Small intestine (tissue), 16 donors: ENCODE measurements at places on chromosomes 7 and 10. TPM values are rescaled to one million over a fixed set of nuclear protein-coding genes. Genes with fewer than 3 reads are reported as not detected.
A peak's percentile ranks its signal among the peaks of the same experiment; 100 is the strongest.

- peaks cover 5% of the 10 kb centered on the region for H3K36me3 ChIP-seq
- no peaks in the 10 kb centered on the region for H3K27me3 ChIP-seq
- DNase-seq = no peak
- no peaks in the 10 kb centered on the region for H3K4me1 ChIP-seq
- no peak overlapping the region for H3K4me3 ChIP-seq
Measured at GRCh38 chr10:47374611-47375536, 9.2 kb downstream of the ZNF488 start.

DNA sequence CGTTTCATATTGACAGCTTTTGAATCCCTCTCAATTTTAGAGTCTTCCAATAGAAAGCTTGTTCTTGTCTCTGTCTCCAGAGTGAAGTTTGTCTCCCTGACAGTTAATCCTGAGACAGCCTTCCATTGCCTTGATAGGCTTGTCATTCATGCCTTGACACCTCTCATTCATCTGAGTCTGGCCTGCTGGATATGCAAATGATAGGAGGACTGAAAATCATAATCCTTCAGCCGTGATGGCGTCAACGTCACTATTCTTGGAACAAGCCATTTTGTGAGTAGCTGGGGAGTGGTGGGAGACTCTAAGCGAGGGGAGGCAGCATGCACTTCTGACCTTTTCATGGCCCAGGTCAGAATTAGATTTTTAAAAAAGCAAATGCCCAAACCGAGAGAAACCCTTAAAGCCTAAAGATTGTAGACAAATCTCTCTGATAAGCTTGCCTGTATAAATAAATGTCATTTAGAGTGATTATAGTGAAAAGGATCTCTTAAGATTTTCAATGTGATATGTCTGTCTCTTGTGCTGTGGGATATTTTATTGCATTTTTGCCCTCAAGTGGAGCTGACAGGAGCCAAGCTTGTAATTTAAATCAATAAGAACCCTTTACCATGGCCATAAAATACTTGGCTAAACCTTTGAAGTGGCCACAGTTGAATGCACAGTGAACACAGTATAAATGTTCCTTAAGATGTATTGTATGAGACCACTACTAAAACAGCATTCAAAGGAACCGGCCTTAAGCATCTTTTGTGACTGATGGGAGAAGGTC is 148.8 kb downstream of the SNX10 start:
- no peaks in the 10 kb centered on the region for H3K36me3 ChIP-seq
- H3K27ac ChIP-seq = no peak overlapping the region
- no peak for DNase-seq
- peaks cover 1% of the 10 kb centered on the region for H3K27me3 ChIP-seq
- no peaks in the 10 kb centered on the region for H3K4me1 ChIP-seq

- no peaks in the 10 kb centered on the region for H3K36me3 ChIP-seq
- H3K4me1 ChIP-seq = no peaks in the 10 kb centered on the region
- H3K27ac ChIP-seq = no peak overlapping the region
- no peak overlapping the region for H3K4me3 ChIP-seq
- DNase-seq = no peak
- no peaks in the 10 kb centered on the region for H3K27me3 ChIP-seq
Measured at GRCh38 chr7:12814107-12814506, 126.7 kb downstream of the ARL4A start.

DNA sequence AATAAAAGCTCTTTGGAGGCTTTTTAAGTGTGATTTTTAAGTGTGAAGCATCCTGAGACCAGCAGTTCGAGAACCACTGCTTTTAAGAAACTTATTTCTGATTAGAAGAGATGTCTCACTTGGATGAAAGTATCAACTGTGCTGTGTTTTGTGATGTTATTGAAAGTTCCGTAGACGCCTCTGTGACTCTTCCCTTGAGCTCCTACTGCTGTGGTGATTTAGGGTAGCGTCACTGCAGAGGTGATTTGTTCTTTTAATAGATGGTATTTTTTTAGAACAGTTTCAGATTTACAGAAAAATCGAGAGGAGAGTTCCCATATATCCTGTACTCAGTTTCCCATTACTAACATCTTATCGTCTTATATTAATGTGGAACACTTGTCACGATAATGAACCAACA is 29.5 kb downstream of the FBH1 start:
- H3K27ac ChIP-seq = no peak overlapping the region
- peaks cover 31% of the 10 kb centered on the region for H3K36me3 ChIP-seq
- no peak for DNase-seq
- no peak overlapping the region for H3K4me3 ChIP-seq

GRCh38 chr7:39384386-39384785 is 181.8 kb upstream of the YAE1 start:
- no peaks in the 10 kb centered on the region for H3K27me3 ChIP-seq
- H3K4me1 ChIP-seq = no peaks in the 10 kb centered on the region
- DNase-seq = no peak
- H3K4me3 ChIP-seq = no peak overlapping the region
- no peaks in the 10 kb centered on the region for H3K36me3 ChIP-seq

- H3K4me1 ChIP-seq = no peaks in the 10 kb centered on the region
- no peak for DNase-seq
- H3K27me3 ChIP-seq = no peaks in the 10 kb centered on the region
- H3K4me3 ChIP-seq = no peak overlapping the region
- H3K27ac ChIP-seq = no peak overlapping the region
Measured at GRCh38 chr10:124350806-124351205, 67.9 kb downstream of the OAT start.

DNA sequence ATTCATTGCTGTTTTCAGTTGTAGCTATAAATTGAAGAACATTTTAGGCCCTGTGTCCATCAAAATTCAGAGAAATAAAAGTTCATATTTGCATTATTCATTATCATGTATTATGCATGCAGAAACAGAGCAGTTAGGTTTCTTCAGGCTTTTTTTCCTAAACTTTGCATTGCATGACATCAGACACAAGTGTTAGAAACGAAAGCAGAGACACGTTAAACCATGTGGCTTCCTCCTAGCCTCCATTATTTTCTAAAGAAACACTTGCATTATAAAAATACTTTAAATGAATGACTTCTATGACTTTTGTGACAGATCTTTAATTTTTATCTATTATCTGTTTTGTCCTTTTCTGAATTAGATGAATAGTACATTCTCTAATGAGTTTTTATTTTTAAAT is 8.8 kb upstream of the EBLN1 start:
- no peak overlapping the region for H3K27ac ChIP-seq
- H3K27me3 ChIP-seq = no peaks in the 10 kb centered on the region
- H3K36me3 ChIP-seq = no peaks in the 10 kb centered on the region
- H3K4me3 ChIP-seq = no peak overlapping the region
- no peaks in the 10 kb centered on the region for H3K4me1 ChIP-seq
- DNase-seq = no peak

DNA sequence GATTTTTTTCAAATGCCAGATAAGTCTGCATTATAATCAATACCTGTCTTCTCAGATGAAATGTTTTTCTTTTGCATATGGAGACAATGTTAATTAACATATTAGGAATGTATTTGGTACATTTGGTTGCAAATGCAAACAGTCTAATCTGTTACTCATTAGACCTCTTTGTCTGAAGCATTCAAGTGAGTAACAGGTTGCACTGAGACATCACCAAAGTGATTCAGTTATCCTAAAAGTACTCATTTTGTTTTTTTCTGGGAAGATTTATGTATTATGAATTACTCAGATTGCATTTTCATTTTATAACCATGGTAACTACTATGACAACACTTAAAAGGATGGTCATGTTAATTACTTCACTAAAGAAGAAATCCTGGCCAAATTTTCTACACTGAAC is 513.6 kb downstream of the HTR7 start:
- no peak overlapping the region for H3K27ac ChIP-seq
- H3K4me1 ChIP-seq = no peaks in the 10 kb centered on the region
- no peak for DNase-seq

DNA sequence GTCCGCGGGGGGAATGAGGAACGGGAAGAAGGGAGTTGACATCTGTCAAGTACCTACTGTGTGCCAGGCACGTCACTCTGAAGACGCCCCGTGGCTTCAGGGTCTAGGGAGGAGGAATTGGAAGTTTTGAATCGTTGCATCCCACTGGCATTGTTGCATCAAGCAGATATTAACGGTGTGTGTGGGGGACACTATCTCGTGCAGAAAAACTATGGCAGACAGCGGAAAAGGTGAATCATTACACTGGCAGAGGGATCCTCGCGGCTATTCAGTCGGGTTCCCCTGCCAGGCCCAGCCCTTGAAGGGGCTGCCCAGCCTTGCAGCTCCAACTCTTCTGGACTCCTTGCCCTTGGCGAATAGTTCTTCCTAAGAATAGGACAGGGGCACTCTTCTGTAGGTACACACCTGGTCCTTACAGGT is 1.0 kb upstream of the KIAA1549 start:
- DNase-seq = no peak
- H3K4me3 ChIP-seq = no peak overlapping the region
- H3K27me3 ChIP-seq = peaks cover 6% of the 10 kb centered on the region
- H3K4me1 ChIP-seq = no peaks in the 10 kb centered on the region
- no peaks in the 10 kb centered on the region for H3K36me3 ChIP-seq

GRCh38 chr10:21162948-21163347 is 265.8 kb upstream of the NEBL start:
- H3K4me3 ChIP-seq = no peak overlapping the region
- H3K27me3 ChIP-seq = no peaks in the 10 kb centered on the region
- H3K36me3 ChIP-seq = no peaks in the 10 kb centered on the region
- no peak overlapping the region for H3K27ac ChIP-seq

DNA sequence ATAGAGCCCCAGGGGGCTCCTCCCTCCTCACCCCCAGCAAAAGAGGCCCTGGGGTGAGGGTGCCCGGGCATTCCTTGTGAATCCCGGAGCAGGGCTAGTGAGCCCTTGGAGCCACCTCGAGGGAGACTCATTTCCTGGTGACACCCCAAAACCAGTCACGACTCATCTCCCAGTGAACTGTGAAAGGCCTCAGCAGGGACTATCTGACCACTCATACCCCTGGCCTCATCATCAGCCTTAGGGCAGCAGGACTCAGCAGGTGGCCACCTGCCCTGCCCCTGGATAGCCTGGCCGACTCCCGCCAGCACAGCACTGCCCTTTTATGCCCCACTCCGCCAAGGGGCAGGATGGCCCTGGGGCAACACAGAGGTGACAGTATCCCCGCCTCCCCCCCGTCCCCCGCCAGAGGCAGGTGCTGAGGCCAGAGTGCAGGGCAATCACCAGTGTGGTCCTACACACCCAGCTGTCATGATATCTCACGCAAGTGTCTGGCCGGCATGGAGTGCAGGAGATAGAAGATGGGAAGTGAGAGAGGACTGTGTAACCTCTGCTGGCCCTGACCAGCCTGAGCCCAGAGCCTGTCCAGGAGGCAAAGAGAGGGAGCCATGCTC is 3.2 kb downstream of the SNCG start:
- H3K4me3 ChIP-seq = no peak overlapping the region
- no peaks in the 10 kb centered on the region for H3K27me3 ChIP-seq
- DNase-seq = no peak
- no peak overlapping the region for H3K27ac ChIP-seq

DNA sequence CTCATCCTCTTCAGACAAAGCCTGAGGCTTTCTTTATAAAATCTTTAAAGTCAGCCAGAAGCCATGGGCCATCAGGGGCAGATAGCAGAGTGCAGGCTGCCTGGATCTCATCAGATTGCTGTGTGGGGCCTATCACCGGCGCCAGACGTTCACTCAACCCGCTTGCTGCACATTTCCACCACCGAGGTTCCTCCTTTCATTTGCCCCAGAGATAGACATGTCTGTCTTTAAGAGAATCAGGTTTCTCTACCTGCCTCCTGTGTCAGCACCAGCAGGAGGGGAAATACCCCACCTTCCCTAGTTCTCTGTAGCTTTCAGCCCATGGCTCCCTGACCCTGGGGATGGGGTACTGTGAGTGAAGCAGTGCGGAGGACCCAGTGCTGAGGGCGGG is 22.0 kb downstream of the SLC18A2 start:
- H3K4me3 ChIP-seq = no peak overlapping the region
- H3K27ac ChIP-seq = no peak overlapping the region
- no peak for DNase-seq
- no peaks in the 10 kb centered on the region for H3K36me3 ChIP-seq
- H3K4me1 ChIP-seq = no peaks in the 10 kb centered on the region

GRCh38 chr10:74824184-74824899 is 2.1 kb upstream of the KAT6B start:
- H3K36me3 ChIP-seq = no peaks in the 10 kb centered on the region
- H3K4me3 ChIP-seq = peak overlapping the region; percentile 83
- H3K27ac ChIP-seq = peak overlapping the region; percentile 84
- peak; percentile 20 for DNase-seq

DNA sequence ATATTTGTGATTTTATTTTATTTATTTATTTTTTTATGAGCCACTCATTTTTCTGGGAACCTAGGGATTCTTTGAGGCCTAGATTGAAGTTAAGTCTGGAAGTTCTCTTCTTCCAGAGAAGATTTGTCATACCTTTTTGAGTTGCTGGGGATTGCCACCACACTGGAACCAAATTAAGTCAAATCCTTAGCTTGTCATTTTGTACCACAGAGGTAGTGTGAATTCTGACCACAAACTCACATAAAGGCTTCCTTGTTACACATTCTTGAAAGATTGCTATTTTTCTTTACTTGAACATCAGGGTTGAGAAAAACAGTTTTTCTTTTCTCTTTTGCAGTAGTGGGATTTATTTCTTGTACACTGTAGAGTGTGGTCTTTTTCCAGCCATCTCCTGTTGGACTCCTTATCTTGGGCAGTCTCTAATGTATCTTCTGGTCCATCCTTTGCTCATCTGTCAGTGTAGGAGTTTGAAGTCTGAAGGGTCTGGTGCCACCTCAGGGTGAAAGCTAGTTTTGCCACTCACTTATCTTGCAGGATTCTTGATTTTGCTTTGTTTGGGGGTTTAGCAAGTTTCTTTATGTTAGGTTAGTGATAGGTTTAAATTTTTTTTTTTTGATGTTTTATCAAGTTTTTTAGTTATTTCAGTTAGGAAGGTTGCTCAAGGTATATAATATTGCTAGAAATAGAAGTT is 24.8 kb downstream of the PCBD1 start:
- no peak for DNase-seq
- no peak overlapping the region for H3K4me3 ChIP-seq

DNA sequence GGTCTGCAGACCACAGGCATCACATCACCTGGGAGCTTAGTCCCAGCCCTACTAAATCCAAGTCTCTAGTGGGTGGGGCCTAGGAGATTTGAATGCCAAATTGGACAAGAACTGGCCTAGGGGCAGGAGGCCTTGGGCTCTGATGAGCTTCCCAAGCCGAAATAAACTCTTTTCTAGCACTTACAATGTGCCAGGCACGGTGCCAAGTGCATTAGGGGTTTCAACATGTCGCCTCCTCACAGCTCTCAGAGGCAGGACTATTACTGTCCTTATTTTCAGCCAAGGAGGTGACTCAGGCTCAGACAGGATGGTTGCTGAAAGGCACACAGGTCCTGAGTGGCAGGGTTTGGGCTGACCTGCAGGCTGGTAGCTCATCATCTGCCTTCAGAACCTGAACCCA is 9.2 kb upstream of the CPA1 start:
- H3K4me3 ChIP-seq = no peak overlapping the region
- DNase-seq = no peak
- peaks cover 4% of the 10 kb centered on the region for H3K4me1 ChIP-seq
- no peaks in the 10 kb centered on the region for H3K36me3 ChIP-seq
- peak overlapping the region; percentile 25 for H3K27ac ChIP-seq

NPY gene
- polyA plus RNA-seq = 96.4 TPM

ADAM22 gene
- polyA plus RNA-seq = not detected

MYPN gene
- polyA plus RNA-seq = 0.22 TPM

GSTO2 gene
- polyA plus RNA-seq = 45.4 TPM

ASB10 gene
- not detected for polyA plus RNA-seq

LRIT1 gene
- not detected for polyA plus RNA-seq

CDHR1 gene
- polyA plus RNA-seq = 18.2 TPM

ZNF775 gene
- polyA plus RNA-seq = 6.5 TPM

DRGX gene
- not detected for polyA plus RNA-seq

PHYHIPL gene
- 12.1 TPM for polyA plus RNA-seq

PIP gene
- polyA plus RNA-seq = not detected

BMPER gene
- polyA plus RNA-seq = 1.1 TPM

R3HCC1L gene
- 12.5 TPM for polyA plus RNA-seq

HOXA5 gene
- polyA plus RNA-seq = 0.45 TPM

KCNH2 gene
- not detected for polyA plus RNA-seq

EIF5AL1 gene
- 0.41 TPM for polyA plus RNA-seq

RELN gene
- polyA plus RNA-seq = not detected

AIFM2 gene
- polyA plus RNA-seq = 14.4 TPM
